ENCODE measurements at places on chromosomes 2 and 18.

- DNase-seq = no peak
Observed at GRCh38 chr18:8654503-8655451, 45.5 kb downstream of the RAB12 start.

- no peak for DNase-seq
Observed at GRCh38 chr2:46831869-46832265, 83.7 kb downstream of the MCFD2 start.

- DNase-seq = no peak
Observed at GRCh38 chr2:63866009-63866709, 24.5 kb downstream of the UGP2 start.

- no peak for DNase-seq
Observed at GRCh38 chr2:237222601-237223041, 136.9 kb downstream of the COPS8 start.

GRCh38 chr2:182852801-182853200, 13.6 kb downstream of the FRZB start:
- DNase-seq = no peak

DNA sequence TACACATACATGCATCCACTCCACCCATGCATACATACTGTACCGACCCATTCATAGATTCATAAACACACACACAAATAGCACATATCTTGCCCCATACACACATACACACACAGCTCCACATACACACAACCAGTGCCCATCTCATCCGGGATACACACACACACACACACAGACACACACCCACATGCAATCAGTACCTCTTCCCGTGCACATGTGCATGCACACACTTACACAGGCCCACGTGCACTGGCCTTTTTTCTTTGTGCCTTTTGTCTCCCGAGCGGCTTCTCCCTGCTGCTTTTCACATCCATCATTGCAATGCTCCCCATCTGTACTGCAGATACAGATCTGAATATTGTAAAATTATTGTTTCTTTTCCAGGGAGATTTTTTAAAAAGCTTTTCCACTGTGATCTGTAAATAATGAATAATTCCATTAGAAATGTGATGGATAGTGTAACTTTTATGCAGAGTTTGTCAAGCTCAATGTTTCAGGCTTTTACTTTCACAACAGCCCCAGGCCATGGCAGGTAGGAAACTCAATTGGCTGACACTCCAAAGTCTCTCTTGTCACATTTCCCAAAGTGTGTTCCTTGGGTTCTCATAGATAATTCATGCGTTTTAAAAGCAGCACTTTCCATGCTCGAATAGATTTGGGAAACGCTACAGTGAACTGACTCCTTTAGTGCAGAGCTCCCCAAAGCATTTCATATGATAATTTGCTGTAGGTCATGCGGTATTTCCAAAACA, 393.5 kb downstream of the CTNNA2 start:
- no peak for DNase-seq

GRCh38 chr2:88538362-88538917, 85.9 kb upstream of the FOXI3 start:
- DNase-seq = no peak

DNA sequence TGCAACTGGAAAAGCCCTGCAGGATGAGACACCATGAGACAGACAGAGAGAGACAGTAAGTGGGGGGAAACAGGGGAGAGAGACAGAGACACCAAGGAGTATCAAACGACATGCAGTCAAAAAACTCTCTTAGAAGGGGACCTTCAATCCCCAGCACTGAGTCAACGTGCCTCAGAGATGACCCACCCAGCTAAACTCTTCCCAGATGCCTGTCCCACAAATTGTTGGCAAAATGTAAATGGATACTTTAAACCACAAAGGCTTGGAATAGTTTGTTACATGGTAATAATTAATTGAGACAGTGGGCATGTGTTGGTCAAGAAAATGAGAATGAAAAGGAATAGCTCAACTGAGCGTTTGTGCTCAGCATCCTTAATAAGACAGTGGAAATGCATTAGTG, 98.3 kb downstream of the GRB14 start:
- no peak for DNase-seq

DNA sequence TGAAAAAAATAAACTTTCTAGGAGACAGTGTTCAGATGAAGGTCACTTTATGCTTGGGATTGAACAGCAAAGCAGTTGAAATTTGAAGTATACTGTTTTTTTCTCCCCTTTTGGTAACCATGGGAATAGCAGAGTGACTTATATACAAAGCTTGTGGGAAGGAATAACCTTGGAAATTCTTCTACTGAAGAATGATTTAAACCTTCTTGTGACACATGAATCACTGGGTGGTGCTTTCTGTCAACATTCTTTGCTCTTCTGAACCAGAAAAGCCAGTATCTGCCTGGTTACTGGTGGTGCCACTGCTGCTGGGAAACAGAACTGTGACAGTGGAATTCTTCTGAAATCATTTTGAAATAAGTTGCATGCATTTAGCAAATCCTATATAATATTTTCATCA, 39.4 kb upstream of the RND3 start:
- DNase-seq = no peak

GRCh38 chr2:36693825-36694224, 2.7 kb upstream of the VIT start:
- no peak for DNase-seq

Measured in CD4-positive, alpha-beta T cell (primary cell).